ENCODE measurements at places on chromosomes 12 and 14.

DNA sequence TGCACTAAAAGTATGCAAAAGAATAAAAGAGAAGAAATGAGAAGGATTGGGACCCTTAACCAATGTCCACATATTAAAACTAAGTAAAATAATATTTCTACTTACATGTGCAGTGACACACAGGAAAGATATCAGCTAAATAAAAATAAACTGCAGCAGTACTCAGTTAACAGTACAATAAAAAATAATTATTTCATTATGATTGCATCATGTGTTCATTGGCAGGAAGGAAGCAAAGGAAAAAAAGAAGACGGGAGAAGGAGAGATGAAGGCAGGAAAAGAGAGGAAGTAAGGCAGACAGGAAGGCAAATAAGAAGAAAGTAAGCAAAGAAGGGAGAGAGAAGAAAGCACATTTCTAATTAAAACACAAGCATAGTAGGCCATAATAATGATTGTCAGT, 33.0 kb downstream of the RASSF9 start:
- no peak for DNase-seq

- DNase-seq, result no peak
Observed at GRCh38 chr14:88535149-88535548, 19.7 kb downstream of the PTPN21 start.

- no peak for DNase-seq
Observed at GRCh38 chr12:50550530-50551223, 45.9 kb downstream of the DIP2B start.

GRCh38 chr12:1926251-1926657, 7.8 kb upstream of the CACNA2D4 start:
- DNase-seq, result peak; percentile 65

- DNase-seq, result no peak
Observed at GRCh38 chr12:75701859-75702258, 190.4 kb upstream of the KRR1 start.

DNA sequence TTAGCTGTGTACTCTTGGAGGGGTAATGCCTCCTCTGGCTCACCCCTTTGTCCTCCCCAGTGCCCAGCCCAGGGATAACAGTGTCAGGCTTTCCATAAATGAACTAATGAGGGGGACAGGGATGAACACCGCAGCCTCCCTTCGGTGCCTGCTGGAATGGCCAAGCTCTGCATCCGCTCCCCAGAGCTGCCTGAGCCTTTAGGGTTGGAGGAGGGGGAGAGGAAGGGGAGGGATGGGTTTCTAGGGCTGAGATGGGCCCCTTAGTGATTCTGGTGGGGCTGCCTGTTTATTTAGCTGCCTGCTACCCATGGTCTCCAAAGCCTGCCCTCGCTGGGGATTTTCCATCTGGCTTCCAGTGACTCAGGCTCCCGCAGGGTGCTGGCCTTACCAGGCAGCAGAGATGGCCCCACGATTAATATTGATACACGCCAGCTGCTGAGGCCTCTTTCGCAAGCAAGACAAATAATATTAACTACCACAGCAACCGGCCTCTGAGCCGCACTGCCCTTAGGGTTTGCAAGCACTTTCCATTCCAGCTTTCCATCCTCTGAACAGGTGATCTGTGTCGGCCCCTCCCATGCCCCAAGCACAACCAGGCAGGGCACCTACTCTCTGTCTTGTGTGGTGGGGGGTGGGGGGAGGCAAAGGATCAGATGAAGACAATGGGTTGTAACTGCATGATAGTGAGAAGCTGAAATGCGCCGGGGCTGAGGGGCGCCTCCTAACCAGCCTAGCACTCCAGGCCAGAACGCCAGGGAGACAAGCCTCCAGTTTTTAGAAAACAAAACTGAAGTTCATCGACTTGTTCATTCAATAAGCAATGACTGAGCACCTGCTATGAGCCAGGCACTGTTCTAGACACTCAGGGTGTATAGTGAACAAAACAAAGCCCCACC, 56.7 kb downstream of the C14orf132 start:
- DNase-seq, result peak; percentile 49

GRCh38 chr14:65574611-65575010, 162.1 kb downstream of the FUT8 start:
- no peak for DNase-seq

DNA sequence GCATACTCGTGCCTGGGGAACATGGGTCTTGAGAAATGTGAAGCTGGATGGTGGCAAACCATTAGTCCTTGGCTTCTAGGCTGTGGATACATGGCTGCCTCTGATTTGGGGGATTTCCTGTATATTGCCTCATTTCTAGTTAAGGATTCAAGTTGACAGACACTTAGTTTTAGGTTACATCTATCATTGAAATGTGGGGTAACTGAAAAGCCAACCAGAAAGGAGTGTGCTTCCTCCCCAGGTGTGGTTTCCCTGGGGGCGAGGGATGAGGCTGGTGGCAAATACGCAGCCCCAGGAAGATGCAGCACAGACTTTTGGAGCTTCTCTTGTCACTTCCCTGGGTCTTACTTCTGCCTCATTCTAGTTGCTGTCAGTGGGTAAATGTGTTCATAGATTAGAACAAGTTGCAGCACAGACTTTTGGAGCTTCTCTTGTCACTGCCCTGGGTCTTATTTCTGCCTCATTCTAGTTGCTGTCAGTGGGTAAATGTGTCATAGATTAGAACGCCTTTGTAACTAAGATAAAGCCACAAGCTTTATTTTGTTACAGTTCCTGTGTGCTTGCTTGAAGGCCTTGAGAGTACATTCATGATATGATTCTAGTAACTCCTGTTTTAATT, 85.1 kb downstream of the BORCS5 start:
- DNase-seq, result no peak

DNA sequence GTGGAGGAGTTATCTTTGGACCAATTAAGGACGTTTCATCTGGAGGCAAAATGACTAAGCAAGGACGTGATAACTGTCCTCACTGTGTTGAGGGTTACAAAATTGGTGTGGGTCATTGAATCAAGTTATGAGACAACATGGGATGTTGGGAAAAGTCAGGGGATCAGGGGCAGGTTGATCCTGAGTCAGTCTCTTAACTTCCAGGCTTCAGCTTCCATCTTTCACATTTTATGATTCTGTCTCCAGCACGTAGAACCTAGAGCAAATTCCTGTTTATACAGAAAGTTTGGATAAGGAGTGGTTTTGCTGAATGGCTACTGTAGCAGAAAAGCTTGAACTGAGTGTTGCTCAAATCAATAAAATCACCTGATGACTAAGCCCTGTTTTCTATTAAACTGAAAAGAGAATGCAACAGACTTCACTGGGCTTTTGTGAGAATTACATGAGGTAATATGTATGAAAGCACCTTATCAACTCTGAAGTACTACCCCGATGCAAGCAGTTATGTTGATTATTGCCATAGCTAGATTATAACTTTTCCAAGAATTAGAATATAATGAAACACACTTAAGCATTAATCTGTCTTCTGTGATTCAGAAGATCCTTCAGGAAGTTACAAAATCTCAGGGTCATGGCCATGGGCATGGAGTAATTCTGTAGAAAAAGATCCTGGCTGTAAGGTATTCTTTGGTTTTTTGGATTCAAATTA, 184.8 kb downstream of the ETV6 start:
- no peak for DNase-seq

GRCh38 chr14:93137864-93138263, 22.1 kb upstream of the ITPK1 start:
- no peak for DNase-seq

GRCh38 chr12:49973361-49973830, 649 bp downstream of the AQP6 start:
- DNase-seq, result no peak

DNA sequence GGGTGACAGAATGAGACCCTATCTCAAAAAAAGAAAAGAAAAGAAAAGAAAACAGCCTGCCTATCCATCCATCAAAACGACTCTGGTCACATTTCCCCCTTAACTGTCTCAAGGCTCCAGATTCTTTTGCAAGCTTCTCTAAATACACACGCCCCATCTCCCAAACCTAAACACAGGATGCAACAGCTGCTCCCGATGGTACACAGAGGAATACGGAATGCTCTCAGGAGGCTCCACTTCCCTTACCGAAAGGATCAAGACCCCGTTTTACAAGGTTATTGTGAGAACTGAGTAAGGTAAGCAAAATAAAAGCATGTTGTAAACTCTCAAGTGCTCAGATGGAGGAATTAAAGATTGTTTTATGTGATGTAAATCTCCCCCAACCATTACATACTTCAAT, 62.3 kb downstream of the NT5DC3 start:
- DNase-seq, result no peak

DNA sequence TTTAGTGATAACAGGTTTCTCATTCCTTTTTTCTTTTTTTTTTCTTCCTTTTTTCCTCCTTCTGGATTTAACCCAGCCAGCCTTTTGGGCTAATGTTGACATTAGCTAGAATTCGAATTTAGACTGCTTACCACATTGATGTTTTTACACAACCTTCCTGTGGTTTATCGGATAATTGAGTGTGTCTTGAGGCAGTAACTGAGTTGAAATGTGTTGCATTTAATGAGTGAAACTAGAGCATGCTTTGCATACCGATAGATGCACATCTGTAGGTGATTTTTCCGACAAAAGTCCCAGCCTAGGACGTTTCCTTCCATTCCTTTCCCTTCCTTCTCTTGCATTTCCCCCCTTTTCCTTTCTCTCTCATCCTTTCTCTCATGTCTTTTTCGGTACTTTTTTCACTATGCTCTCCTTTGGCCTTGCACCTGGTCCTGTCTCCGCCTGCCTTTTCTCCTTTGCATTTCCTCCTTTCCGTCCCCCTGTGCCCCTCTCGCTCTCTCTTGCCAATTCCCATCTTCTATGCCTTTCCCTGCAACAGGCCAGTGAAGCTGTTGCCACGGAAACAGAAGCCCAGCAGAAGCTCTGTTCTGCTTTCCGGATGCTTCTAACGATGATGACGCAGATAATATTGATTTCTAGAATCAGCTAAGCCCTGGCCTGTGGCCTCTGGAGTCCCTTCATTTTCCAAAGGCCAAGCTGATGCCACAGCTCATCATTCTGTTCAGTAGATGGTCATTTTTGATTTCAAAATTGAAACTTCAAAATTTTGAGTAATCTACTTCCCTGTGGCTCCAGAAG, 76.1 kb downstream of the SLC25A47 start:
- peak; percentile 76 for DNase-seq

- no peak for DNase-seq
Observed at GRCh38 chr12:131085125-131085815, 131.6 kb downstream of the ADGRD1 start.

- no peak for DNase-seq
Observed at GRCh38 chr12:18690653-18691052, 47.2 kb downstream of the PLCZ1 start.

- DNase-seq, result no peak
Observed at GRCh38 chr12:96326628-96327227, 73.5 kb downstream of the CDK17 start.

DNA sequence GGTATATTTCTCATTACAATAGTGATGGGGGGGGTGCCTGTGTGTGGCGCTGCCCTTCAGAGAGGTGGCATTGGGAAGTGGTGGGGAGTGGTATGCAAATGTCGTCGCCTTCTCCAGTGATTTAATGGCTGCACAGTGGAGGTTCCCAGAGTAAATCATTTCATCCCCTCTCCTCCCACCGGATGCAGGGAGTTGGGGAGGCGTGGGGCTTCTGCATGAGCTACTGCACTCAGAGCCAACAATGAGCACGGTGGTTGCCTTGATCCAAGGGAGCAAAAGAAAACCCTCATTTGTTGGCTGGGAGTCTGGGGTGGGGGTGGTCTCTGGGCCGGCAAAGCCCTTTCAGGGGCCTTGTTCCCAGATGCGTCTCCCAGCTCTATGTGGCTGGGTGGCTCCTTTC, 124.3 kb downstream of the AACS start:
- no peak for DNase-seq

- DNase-seq, result no peak
Observed at GRCh38 chr14:95516554-95517181, at the start of gene SYNE3. TSS of gene SYNE3 (minus strand) at chr14:95516650. CDS start at chr14:95475821, 40,829 bp downstream.

- DNase-seq, result no peak
Observed at GRCh38 chr14:55241673-55242072, 29.5 kb upstream of the FBXO34 start.

DNA sequence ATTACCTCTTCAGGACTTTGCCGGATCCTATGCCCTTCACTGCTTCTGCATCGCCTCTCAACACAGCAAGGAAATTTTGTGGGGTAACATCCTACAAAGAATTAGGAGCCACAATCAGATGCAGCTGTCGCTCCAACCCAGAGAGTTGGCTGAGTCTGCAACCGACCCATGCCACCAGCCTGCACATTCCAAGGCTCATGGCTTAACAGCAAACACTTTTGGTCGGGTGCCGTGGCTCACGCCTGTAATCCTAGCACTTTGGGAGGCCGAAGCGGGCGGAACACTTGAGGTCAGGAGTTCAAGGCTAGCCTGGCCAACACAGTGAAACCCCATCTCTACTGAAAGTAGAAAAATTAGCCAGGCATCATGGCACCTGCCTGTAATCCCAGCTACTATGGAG, 32.3 kb downstream of the LGMN start:
- no peak for DNase-seq

- no peak for DNase-seq
Observed at GRCh38 chr12:10196210-10196609, 16.5 kb upstream of the GABARAPL1 start.

GRCh38 chr12:119676573-119676972, 8.6 kb downstream of the PRKAB1 start:
- DNase-seq, result no peak

DNA sequence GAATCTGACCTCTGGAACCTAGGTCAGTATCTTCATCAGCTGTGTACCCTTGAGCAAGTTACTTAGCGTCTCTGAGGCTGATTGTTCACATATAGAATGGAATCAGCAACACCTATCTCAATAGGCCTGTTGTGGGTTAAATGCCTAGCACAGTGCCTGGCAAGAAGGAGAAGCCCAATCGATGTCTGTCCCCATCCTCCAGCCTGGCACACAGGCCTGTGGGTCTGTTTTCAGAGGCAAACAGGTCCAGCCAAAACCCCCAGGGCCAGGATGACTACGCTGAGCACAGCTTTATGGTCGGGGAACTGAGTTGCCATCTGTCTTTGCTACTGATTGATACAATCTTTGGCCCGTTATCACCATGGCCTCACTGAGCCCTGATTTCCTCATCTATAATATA, 89.2 kb downstream of the NUAK1 start:
- DNase-seq, result peak; percentile 54

DNA sequence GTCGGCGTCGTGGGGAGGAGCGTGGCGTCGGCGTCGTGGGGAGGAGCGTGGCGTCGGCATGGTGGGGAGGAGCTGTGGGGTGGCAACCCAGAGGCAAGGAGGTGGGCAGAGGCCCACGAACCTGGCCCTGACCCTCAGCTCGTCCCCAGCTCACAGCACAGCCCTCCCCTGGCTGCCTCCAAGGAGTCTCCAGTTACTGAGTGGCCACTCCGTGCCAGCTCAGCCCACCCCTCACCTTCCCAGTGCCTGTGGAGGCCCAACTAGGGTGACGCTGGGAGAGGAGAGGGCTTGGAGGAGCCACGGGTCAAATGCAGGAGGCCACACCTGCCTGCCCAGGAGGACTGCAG, 5.8 kb downstream of the ADSS1 start:
- DNase-seq, result no peak

DNA sequence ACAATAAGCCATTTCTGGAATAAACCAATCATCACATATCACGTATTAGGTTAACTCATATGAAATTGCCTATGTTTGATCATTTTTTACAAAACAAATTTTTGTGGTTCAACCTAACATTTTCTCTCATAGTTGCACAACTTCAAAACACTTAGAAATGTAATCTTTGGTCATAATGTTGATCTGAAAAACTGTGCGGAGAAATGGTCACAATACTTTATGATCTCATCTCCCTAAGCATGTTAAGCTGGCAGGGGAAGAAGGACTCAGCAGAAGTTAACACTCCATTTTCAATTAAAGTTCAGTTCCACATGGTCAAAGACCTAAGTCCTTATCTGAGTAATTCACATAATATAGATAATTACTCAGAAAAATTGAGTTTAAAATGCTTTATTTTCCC, 194.8 kb downstream of the CAPZA3 start:
- no peak for DNase-seq

Data from G401 (cell line).